ENCODE measurements at places on chromosomes 7 and 10. TPM values are rescaled to one million over a fixed set of nuclear protein-coding genes. Genes with fewer than 3 reads are reported as not detected.

DNA sequence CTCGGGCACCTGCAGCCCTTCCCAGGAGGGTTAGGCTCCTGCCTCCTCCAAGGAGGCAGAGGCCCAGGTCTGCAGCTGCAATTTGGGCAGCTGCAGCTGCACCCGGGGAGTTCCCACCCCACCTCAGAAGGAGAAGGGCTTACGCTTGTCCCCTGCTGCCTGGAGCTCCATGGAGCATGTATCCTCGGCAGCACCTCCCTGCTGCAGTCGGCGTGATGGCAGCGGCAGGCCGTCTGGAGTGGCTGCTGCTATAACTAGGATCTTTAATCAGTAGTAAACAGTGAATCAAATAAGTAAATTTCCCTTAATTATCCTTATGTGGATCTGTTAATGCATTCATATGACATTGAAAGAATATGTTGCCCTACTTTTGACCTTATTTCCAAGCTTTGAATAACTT lies 167.0 kb downstream of the PON1 start:
- DNase-seq = no peak

- DNase-seq = no peak
These were observed 52.5 kb downstream of the SLC25A13 start for GRCh38 chr7:96269246-96269994.

DNA sequence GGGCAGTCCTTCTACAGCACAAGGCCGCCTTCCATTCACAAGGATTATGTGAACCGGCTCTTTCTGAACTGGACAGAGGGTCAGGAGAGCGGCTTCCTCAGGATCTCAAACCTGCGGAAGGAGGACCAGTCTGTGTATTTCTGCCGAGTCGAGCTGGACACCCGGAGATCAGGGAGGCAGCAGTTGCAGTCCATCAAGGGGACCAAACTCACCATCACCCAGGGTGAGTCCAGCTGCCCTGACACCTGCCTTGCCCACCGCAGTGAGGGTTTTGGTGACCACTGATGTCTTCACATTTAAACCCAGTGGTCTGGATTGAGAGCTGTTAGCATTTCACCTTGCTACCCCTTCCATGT lies 918 bp downstream of the PILRB start:
- DNase-seq = no peak

GRCh38 chr7:93060865-93061264 lies 56.9 kb downstream of the SAMD9 start:
- no peak for DNase-seq

- no peak for DNase-seq
These were observed 151.8 kb downstream of the KCNMA1 start for GRCh38 chr10:77485847-77486246.

- no peak for DNase-seq
These were observed 422.0 kb downstream of the PLXNA4 start for GRCh38 chr7:132154248-132154647.

GRCh38 chr7:1668396-1669063 lies 1.5 kb upstream of the ELFN1 start:
- DNase-seq = no peak

- DNase-seq = no peak
These were observed 94.3 kb downstream of the SIRT1 start for GRCh38 chr10:67978749-67979148.

MYOZ1 gene
- 5.2 TPM for polyA plus RNA-seq

CYP2C8 gene
- 3.5 TPM for polyA plus RNA-seq

- DNase-seq = no peak
These were observed at the start of gene ADGRA1 for GRCh38 chr10:133087679-133088178. TSS of gene ADGRA1 (plus strand) at chr10:133087924. CDS start at chr10:133088910, 986 bp downstream.

- DNase-seq = no peak
These were observed 31.9 kb upstream of the AGBL3 start for GRCh38 chr7:134954197-134955082.

DNA sequence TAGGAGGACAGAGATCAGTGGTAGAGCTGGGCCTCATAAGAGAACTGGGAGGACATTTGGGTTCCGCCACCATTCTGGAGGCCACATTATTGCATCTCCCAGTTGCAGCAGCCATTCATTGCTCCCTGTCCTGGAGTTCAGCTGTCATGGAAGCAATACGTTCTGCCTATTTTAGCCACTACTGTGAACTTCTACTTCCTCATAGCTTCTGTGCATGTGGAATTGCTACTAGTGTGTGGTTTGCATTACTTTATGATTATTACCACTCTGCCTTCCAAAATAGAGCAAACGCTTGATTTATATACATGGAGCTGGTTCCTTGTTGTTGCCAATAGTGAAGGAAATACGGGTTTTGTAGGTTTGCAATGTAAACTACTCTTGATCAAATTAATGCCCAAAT lies 47.2 kb upstream of the PLPP4 start:
- DNase-seq = no peak

- no peak for DNase-seq
These were observed 724.0 kb downstream of the GRID1 start for GRCh38 chr10:85642421-85643170.

GRCh38 chr10:99429517-99430095 lies 818 bp downstream of the GOT1 start:
- DNase-seq = no peak

CYP26C1 gene
- polyA plus RNA-seq = 0.07 TPM

GRCh38 chr7:129740574-129741410 lies 129.3 kb downstream of the NRF1 start:
- no peak for DNase-seq

- DNase-seq = no peak
These were observed 60.1 kb downstream of the ZMIZ1 start for GRCh38 chr10:79128923-79129305.

DNA sequence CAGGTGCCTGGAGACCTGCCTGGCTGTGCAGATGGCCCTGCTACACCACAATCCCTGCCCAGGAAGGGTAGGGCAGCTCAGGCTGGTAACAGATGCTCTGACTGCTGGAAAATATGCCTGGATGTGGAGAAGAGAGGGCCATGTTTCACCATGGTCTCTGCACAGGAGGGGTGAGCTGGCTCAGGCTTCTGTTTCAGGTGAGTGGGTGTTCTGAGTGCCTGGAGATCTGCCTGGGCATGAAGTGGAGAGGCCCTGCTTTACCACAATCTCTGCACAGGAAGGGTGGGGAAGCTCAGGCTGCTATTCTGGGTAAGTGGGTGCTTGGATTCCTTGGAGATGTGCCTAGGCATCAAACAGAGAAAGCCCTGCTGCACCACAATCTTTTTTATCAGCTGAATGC lies 350.1 kb downstream of the KIF20B start:
- DNase-seq = no peak

GRCh38 chr10:62594093-62594520 lies 210.4 kb upstream of the ADO start:
- DNase-seq = peak; percentile 38

GRCh38 chr10:122232769-122233168 lies 38.3 kb upstream of the BTBD16 start:
- DNase-seq = no peak

DNA sequence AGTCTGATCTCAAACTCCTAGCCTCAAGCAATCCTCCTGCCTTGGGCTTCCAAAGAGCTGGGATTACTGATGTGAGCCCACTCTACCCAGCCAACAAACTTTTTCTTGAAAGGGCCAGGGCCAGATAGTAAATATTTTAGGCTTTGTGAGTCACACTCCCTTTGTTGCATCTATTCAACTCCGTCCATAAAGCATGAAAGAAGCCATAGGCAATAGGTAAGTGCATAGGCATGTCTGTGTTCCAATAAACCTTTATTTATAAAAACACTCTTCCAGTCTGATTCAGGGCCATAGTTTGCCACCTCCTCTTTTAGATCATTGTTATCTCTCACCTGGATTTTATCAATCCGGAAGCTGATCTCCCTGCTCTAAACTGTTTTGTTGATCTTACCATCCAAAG lies 105.6 kb upstream of the BMPER start:
- DNase-seq = no peak

DNA sequence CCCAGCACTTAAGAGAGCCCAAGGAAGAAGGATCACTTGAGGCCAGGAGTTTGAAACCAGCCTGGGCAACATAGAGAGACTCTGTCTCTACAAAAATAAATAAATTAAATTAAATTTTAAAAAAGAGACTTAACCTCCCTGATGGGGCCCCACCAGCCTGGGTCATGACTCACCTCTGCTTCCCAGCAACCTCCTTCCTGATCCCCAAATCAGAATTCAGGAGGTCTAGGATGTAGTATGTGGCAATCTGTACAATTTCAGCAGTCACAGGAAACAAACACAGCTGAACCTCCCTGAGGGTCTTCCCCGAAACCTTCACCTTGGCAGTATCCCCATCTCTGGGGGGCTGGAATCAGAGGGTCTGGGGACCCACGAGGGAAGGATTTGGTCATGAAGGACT lies 9.7 kb upstream of the PPP1R35 start:
- DNase-seq = no peak

- DNase-seq = no peak
These were observed 42.6 kb downstream of the KIF20B start for GRCh38 chr10:89744026-89744425.

WNT16 gene
- polyA plus RNA-seq = not detected

FBXO24 gene
- polyA plus RNA-seq = 1.3 TPM

DNA sequence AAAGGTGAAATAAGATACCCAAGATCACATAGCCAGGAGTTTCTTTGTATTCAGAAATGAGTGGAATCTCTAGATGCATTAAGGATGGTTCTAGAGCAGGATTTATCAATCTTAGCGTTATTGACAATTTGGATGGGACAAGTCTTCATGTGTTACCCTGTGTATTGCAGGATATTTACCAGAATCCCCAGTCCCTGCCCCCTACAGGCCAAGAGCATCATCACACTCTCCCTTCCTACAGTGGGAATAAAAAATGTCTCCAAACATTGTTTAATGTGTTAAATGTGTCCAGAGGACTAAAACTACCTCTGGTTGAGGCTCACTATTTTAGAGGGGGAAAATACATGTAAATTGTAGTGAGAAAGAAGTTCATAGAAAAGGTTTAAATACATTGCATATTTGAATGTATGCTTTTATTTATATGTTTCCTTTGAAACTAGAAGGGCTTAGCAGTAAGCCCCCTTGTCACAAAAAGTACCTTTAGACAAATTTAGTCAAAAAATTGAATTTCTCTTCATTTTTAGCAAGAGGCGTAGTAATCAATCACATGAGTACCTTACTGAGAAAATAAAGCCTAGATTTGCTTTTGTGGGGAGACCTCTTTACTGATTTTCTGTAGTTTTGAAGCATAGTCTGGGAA lies 141.2 kb downstream of the MLLT10 start:
- DNase-seq = no peak
